Panc1 (cell line): ENCODE measurements at places on chromosomes 2 and 18. TPM values are rescaled to one million over a fixed set of nuclear protein-coding genes. Genes with fewer than 3 reads are reported as not detected.

The CFC1 gene
- total RNA-seq = not detected

DNA sequence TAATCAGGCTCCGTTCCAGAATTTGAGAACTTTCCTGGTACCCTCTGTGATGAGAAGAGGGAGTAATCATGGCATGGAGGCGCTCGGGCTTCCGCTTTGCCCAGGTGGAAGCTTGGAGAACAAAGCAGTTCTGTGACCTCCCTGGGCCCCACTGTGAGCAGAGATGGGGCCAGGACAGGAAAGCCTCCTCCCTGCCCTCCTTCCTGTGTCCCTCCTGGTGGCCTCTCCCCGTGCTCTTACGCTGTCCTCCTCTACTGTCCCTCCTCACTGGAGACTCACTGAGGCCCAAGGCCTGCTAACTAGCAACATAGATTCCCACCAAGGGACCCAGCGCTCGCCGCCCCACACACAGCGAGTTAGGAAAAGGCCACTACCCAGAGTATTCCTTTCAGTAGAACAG, 119.8 kb downstream of the MAPK4 start:
- H3K36me3 ChIP-seq = no peaks in the 10 kb centered on the region
- H3K27ac ChIP-seq = no peak overlapping the region
- no peaks in the 10 kb centered on the region; the same call in 1 of the 2 replicates for H3K27me3 ChIP-seq
- DNase-seq = no peak
- no peak overlapping the region for H3K4me3 ChIP-seq
- no peaks in the 10 kb centered on the region for H3K4me1 ChIP-seq

DNA sequence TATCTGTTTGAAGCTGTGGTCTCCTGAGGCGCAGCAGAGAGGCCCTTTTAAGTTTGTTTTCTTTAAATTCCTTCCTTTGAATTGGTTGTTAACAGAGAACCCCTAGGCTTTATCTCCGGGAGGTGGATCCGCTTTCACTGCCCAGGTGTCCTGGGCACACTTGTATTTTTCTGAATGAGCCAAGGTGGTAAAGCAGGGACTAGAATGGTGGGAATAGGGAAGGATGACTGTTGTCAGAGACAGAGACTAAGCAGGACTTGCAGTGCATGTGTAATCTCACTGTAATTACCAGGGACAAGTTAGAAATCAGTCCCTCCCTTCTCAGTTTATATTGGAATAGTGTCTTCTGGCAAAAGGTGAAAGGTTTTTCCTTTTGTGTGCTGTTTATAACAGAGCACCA, 72.8 kb downstream of the PHLPP1 start:
- H3K36me3 ChIP-seq = no peaks in the 10 kb centered on the region
- H3K27me3 ChIP-seq = no peaks in the 10 kb centered on the region
- H3K4me1 ChIP-seq = no peaks in the 10 kb centered on the region
- DNase-seq = no peak
- H3K27ac ChIP-seq = no peak overlapping the region

- H3K4me1 ChIP-seq = no peaks in the 10 kb centered on the region
- no peak overlapping the region for H3K27ac ChIP-seq
- peaks cover 6% of the 10 kb centered on the region for H3K27me3 ChIP-seq
- no peak for DNase-seq
These were observed 41.3 kb downstream of the LHCGR start for GRCh38 chr2:48714245-48714644.

DNA sequence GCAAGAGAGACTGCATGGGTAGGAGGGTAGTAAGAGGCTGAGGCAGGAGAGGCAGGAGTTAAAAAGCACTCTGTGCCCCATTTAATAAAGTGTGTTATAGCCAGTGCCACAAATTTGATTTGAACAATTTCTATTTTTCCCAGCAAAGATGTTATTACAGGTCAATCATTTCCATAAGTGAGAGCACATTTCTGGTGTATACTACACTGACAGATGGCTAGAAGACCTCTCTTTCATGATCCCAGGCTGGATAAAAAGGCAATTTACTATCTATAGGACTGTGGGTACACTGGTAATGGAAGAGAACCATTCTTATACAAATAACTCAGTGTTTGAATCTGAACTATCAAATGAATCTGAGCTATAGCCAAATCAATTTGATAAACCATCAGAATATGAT, 176.2 kb downstream of the FSHR start:
- H3K27ac ChIP-seq = no peak overlapping the region
- H3K27me3 ChIP-seq = no peaks in the 10 kb centered on the region; the same call in 1 of the 2 replicates
- no peaks in the 10 kb centered on the region for H3K4me1 ChIP-seq
- H3K36me3 ChIP-seq = no peaks in the 10 kb centered on the region
- H3K4me3 ChIP-seq = no peak overlapping the region
